ENCODE measurements at places on chromosomes 11 and 22.

GRCh38 chr11:118957968-118958367, 1.9 kb downstream of the UPK2 start:
- H3K4me3 ChIP-seq, result no peak overlapping the region
- no peaks in the 10 kb centered on the region for H3K27me3 ChIP-seq
- no peak overlapping the region for H3K27ac ChIP-seq
- H3K36me3 ChIP-seq, result no peaks in the 10 kb centered on the region

- H3K4me3 ChIP-seq, result no peak overlapping the region
- DNase-seq, result no peak
- no peaks in the 10 kb centered on the region for H3K4me1 ChIP-seq
- H3K27ac ChIP-seq, result no peak overlapping the region
- H3K36me3 ChIP-seq, result no peaks in the 10 kb centered on the region
Observed at GRCh38 chr11:93984936-93985335, 36.2 kb upstream of the HEPHL1 start.

DNA sequence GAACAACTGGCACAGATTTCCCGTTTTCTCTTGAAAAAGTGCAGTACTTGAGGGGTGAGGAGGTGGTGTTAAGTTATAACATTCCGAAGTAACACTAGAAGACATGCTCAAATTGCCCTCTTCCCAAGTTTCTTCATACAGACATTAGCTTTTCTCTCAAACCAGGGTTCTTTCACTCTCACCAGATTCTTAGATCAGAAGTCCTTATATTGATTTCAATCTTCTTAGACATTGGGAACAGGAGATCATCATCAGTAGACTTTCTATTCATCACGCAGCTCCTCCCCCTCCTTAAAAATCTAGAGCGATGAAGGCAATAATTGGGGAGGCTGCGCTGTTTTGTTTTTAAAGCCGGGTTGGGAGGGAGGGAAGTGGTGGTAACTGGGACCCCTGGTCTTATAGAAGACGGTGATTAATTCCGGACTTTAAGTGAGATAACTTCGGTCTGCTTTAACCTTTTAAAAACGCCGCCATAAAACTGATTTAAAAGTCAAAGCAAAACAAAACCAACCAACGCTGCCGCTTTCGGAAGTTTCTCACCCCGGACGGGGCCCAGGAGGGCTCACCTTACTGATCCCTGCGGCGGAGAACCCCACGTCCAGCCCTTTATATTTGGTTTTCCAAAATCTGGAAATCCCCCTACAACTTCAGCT, 665 bp downstream of the USP28 start:
- H3K27me3 ChIP-seq, result no peaks in the 10 kb centered on the region
- peak overlapping the region; percentile 65 for H3K27ac ChIP-seq
- H3K4me3 ChIP-seq, result peak overlapping the region; percentile 85
- DNase-seq, result no peak
- no peaks in the 10 kb centered on the region for H3K36me3 ChIP-seq

GRCh38 chr11:118911880-118912741, 13.6 kb downstream of the BCL9L start:
- H3K4me1 ChIP-seq, result peaks cover 85% of the 10 kb centered on the region
- peak overlapping the region; percentile 98 for H3K27ac ChIP-seq
- peak overlapping the region; percentile 49 for H3K4me3 ChIP-seq
- H3K27me3 ChIP-seq, result no peaks in the 10 kb centered on the region
- peaks cover 19% of the 10 kb centered on the region for H3K36me3 ChIP-seq
- peak; percentile 63 for DNase-seq

GRCh38 chr11:86115542-86116385, 46.9 kb upstream of the PICALM start:
- no peaks in the 10 kb centered on the region for H3K27me3 ChIP-seq
- H3K36me3 ChIP-seq, result no peaks in the 10 kb centered on the region
- no peak overlapping the region for H3K4me3 ChIP-seq
- DNase-seq, result no peak

DNA sequence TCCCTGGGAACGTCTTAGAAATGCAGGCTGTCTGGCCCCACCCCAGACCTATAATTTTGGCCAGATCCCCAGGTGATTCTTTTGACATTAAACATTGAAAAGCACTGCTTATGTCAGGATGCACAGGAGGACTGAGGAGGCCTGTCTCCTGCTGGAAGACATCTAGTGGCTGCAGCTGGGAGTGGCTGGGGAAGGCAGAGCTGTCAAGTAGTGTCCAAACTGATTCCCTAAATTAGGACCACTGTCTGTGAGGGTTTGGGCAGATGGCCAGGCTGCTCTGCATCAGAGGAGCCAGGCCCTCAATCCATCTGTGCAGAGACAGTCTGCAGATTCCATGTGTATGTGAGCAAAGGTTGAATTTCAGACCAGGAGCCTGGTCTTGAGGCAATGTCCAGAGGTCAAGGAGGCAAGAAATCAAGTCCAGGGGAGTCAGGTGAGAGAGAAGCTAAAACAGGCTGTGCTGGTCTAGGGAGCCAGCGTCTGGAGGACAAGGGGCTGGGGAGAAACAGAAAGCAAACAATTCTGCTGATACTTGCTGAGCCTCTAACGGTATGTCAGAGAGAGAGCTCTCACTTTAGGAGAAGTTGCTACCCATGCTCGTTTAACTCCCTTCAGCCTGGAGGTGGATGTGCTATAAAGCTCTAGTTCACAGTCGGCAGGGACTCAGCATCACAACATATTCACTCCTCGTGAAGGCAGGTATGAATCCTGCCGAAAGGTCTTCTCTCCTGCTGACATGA, 15.3 kb upstream of the SYTL2 start:
- no peak for DNase-seq
- H3K4me3 ChIP-seq, result no peak overlapping the region

- H3K27me3 ChIP-seq, result peaks cover 73% of the 10 kb centered on the region
- DNase-seq, result no peak
- no peak overlapping the region for H3K4me3 ChIP-seq
- H3K4me1 ChIP-seq, result peaks cover 11% of the 10 kb centered on the region
Observed at GRCh38 chr11:31798554-31799434, 12.3 kb downstream of the PAX6 start.
